ENCODE measurements at places on chromosomes 13 and 19. TPM values are rescaled to one million over a fixed set of nuclear protein-coding genes. Genes with fewer than 3 reads are reported as not detected.

Gene TPRX2
- not detected for total RNA-seq

DNA sequence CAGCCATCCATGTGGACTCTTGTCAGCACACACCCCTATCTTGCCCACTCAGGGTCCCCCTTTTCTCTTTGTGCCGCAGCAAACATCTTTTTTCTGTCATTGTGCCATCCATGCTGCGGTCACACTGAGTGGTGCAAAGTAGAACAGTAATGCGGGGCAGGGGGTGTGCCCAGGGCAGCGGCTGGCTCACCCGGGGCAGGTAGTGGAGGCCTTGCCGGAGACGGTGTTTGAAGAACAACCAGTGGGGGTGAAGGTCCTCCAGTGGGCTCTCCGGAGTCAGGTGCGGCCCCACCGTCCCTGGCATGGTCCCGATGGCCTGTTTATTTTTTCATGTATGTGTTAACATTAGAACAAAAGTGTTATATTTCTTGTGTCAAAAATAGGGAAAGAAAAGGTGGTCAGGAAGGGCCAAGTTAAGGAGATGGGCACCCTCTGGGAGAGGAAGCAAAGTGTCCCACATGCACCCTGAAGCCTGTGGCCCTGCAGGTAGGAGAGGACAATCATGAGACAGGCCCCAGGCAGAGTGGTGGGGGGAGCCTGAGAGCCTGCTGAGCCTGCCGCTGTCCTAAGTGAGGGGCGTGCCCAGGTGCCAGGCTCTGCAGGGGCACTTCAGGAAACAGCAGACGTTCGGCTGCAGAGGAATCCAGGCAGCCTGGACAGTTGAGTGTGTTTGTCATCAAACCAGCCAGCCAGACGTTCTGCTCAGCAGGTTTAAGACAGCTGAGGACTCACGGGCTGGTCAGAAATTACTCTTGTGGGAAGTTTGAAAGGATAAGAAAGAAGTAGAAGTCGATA is 12.3 kb downstream of the TSSK6 start:
- no peak for DNase-seq

DNA sequence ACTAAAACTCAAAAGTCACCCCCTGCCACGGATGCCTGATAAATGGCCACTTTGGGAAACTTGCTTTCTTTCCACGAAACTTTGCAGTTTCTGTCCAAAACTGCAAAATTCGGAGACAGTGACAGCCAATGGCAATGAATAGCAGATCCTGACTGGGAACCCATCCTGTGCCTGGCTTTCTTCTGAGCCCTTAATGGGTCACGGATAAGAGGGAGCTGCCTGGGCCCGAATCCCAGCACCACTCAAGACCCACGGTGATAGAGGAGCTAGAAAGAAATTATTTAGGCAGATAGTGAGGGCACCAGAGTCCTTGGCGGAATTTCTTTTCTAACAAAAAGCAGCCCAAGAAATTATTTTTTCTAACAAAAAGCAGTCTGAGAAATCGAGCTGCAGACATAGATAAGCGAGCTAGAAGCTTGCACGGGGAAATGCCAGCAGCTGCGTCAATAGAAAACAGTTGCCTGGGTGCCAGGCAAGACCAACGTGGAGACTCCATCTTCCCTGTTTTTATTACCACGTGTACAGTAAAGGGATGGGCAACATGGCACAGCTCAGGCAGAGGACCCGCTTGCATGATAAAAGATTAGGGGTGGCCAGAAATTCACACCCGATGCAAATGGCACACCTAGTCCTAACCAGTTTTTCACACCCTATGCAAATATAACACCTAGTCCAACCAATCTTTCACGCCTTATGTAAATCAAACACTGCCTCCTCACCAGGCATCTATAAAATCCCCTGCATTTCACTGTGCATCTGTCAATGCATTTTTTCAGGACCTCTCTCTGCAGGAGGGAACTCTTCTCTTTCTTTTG is 7.1 kb upstream of the HSH2D start:
- no peak for DNase-seq

- no peak for DNase-seq
Observed at GRCh38 chr19:16051254-16052025, 24.9 kb upstream of the TPM4 start.
